ENCODE measurements at places on chromosomes 12 and 14.

- DNase-seq = no peak
These were observed at the start of gene MMP19 for GRCh38 chr12:55842681-55843429. MMP19 (minus strand) TSS chr12:55842936; CDS start chr12:55842830, 106 bp downstream.

- no peak for DNase-seq
These were observed 32.2 kb upstream of the SPTLC2 start for GRCh38 chr14:77648520-77649200.

DNA sequence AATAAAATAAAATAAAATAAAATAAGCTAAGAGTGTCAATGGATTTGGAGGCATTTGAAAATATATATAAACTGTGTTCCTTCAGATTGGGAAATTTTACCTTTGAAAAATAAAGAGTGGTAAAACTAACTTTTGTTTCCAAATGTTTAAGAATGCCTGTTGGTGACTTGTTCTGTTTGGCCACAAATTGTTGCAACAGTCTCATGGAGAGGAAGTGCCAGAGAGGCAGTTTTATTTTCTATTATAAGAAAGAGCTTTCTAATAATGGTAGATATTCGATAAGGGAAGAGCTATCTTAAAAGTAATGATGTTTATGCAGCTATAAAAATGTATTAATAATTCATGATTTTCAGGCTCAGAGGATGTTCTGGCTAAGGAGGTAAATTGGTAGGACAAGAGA, 68.8 kb upstream of the MDGA2 start:
- DNase-seq = no peak

DNA sequence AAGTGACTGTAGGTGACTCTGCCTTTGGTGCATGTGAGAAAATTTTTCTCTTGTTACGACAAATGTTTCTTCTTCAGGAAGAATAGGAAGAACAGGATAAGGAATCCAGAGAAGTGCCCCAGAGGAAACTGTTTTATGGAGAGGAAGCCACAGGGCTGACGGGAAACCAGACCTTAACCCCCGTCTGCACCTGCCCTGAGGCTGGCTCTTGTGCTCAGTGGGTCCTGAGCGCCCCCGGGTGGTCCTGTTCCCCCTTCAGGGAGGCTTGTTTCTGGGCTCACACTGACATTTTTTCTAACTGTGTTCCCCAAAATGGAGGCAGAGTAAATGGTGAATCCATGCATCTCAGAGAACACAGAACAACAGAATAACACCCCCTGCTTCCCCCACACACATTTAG, 691.8 kb downstream of the TMEM121 start:
- DNase-seq = no peak

DNA sequence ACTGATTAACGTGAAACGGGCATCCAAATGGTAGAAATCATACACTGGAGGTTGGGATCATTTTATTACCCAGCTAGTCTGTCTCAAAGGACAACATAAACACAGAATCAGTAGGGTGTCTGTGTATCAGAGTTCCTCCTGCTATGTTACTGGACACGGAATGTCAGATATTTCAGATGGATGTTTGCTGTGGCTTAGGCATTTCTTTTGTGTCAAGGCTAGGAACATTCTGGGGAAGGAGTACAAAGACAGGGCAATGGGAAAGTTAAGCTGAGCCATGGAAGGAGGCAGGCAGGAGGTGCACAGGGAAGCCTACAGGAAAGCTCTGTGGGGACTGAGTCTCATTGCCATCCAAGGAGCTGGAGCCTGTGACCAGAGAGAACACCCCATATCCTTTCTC, 254.6 kb downstream of the C12orf75 start:
- no peak for DNase-seq

DNA sequence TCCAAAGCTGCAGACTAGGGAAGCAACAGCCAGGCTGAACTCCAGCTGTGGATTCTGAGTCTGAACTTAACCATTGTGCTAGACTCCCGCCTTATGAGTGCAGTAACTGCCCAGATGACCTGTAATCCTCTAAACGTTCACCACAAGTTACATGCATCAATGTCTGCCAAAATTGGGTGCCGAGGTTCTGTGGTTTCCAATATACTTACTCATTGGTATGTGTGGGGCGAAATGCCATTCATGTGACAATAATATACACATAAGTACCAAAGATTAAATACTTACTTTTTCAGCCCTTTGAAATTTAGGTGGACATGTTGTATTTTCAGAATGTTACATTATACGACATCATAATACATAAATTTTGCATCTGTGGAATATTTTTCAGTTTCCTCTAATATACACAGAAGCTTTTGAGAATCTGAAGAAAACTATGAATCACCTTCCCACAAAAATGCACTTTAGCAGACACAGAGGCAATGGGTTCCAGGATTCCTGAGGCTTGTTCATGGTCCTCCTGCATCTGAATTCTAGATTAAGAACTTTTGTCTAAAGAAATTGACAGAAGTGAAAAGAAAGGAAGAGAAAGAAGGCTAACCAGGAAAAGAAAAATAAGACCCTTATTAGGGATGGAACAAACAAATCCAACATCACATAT, 31.7 kb downstream of the GRIP1 start:
- no peak for DNase-seq

Data from left kidney (tissue), 8 donors.